ENCODE measurements at places on chromosomes 7 and 10. TPM values are rescaled to one million over a fixed set of nuclear protein-coding genes. Genes with fewer than 3 reads are reported as not detected.

CPED1 gene
- polyA plus RNA-seq: 0.47 TPM

SLF2 gene
- 13.6 TPM for polyA plus RNA-seq

DNA2 gene
- polyA plus RNA-seq: 19.7 TPM

C10orf143 gene
- 4.8 TPM for polyA plus RNA-seq

CDHR3 gene
- polyA plus RNA-seq: 4.9 TPM

SLC26A4 gene
- polyA plus RNA-seq: not detected

AKR1C4 gene
- not detected for polyA plus RNA-seq

GDF2 gene
- not detected for polyA plus RNA-seq

EPHA1 gene
- 60.7 TPM for polyA plus RNA-seq

SP8 gene
- polyA plus RNA-seq: 3.4 TPM

PPP1R9A gene
- 9.3 TPM for polyA plus RNA-seq

IL2RA gene
- polyA plus RNA-seq: not detected

FUOM gene
- 33.0 TPM for polyA plus RNA-seq

DGKB gene
- polyA plus RNA-seq: 4.8 TPM

TMEM196 gene
- 0.57 TPM for polyA plus RNA-seq

NXPH1 gene
- 0.45 TPM for polyA plus RNA-seq
